ENCODE measurements at places on chromosomes 5 and 9.

DNA sequence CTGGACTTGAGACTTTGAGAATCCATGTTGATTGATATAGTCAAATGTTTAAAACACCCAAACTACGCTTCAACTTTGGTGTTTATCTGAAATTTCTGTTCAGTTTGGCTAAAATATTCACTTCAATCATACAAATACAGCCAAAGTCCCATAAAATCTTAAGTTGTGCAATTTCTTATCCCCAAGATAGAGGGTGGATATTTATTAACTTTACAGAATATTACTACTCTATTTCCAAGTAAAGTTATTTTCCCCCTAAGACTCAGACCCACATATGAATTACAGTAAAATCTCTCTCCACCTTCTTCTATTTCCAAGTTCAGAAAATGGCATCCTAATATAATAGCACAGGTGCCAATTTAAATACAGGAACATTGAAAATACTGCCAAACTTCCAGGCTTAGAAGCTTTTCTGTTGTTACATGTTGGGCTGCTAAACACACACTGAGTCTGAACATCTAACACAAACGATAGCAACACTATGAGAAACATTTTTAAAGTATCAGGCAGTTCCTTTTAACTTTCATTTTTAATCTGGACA is 290.3 kb downstream of the EBF1 start:
- no peak for DNase-seq

DNA sequence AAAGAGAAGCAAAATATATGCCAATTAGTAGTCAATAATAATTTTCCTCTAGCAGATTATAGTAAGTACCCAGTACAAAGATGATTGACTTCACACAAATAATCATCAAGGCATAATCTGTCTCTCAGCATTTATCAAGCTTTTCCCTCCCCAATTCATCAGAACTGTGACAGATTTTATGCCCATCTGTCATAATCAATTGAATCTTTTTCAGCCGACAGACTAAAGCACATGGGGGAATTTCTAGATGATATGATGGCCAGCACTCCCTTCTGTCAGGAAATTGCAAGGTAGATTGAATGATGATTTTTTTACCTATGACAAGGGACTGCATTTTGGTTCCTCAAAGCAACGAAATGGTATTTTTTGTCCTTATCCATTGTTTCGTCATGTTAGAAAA is 227.1 kb upstream of the CYLC2 start:
- no peak for DNase-seq

GRCh38 chr9:107841076-107841475 is 351.5 kb upstream of the KLF4 start:
- DNase-seq = no peak

GRCh38 chr5:150033334-150033733 is 32.8 kb downstream of the HMGXB3 start:
- no peak for DNase-seq

DNA sequence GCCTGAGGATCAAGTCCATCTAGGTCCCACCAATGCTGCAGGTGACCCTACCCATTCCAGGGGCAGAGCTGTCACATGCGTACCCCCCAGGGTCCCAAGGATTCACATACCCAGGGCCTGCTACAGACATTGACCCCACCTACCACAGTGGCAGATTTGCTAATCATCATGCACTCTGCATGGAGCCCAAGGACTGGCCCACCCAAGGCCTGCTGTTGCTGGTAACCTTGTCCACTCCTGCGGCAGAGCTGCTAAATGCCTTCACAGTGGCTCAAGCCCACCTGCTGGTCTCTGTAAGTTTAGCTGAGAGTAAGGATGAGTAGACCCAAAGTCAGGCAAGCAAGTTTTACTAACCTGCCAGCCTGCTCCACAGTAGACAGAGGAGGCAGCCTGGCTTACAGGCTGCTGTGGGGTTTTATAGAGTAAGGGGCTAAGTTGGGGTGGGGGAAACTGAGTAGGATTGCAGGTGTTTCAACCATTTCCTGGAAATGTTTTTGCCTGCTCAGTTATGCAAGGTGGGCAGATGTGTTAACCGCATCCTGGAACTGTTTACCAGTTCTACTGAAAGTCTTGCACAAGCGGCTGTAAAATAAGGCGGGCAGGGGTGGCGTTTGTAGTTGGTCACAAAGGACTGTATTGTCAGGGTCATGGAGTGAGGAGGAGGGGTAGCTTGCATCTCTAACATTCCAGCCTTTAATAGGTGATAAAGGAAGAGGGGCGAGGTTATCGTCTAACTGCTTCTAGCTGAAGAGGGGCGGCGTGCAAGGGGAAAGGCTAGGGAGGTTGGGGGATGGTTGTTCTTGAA is 2163.5 kb upstream of the WWC1 start:
- no peak for DNase-seq

DNA sequence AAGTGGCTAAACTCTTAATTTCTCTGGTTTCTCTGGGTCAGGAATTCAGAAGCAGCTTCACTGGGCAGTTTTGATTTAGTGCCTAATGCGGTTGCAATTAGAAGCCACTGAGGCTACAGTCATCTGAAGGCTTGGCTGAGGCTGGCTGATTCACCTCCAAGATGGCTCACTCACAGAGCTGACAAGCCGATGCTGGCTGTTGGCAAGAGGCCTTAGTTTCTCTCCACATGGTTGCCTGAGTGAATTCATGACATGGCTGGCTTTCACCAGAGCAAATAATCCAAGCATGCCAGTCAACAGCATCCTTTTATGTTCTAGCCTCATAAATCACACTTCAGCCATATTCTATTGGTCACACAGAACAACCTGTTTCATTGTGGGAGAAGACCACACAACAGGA is 2.8 kb upstream of the CDK7 start:
- DNase-seq = no peak

GRCh38 chr9:127712371-127712770 is 3.1 kb downstream of the PTRH1 start:
- no peak for DNase-seq

GRCh38 chr5:146109379-146109778 is 4.0 kb upstream of the PLAC8L1 start:
- no peak for DNase-seq

GRCh38 chr9:2624051-2624682 is 2.6 kb downstream of the VLDLR start:
- DNase-seq = no peak

GRCh38 chr5:102119252-102119651 is 176.8 kb downstream of the SLCO4C1 start:
- DNase-seq = no peak

DNA sequence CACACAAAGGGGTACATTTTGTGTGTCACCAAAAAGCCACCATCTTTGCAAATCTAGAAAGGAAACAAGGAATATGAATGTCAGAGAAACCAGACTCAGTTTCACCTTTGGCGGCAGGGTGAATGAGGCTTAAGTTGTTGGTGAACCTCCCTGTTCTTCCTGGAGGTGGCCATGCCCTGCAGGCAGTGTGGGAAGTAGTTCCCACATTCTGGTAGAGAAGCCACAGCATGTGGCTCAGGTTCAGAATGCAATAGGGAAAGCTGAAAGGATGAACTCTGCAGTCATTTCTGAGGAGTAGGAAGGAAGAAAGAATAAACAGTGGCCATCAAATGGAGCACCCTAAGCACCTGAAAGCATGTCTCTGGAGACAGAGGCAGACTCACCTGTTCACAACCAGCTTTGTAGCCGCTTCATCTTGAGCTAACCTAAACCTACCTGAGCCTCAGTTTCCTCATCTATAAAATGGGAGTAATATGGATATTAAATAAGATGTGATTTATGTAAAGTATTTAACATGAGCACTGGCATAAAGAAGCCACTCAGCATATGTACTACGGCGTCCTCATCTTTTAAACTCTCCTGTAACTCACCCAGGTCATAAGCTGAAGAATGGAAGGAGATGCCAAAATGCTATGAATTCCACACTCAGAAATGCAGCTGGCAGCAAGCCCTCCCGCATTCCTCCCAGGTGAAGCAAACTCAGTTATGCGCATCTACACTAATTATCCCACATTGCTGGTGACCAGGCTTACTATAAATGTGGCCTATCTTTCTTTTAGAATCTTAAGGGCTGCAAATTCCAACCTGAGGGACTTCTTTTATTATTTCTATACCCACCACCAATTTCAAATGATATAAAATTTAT is 86.0 kb downstream of the ZNF608 start:
- DNase-seq = no peak

GRCh38 chr9:109052416-109052815 is 39.1 kb upstream of the CTNNAL1 start:
- no peak for DNase-seq

- DNase-seq = no peak
These were observed at the start of gene CBY3 for GRCh38 chr5:179680780-179681401. TSS of gene CBY3 (minus strand) at chr5:179681034. CDS start at chr5:179680918, 116 bp downstream.

DNA sequence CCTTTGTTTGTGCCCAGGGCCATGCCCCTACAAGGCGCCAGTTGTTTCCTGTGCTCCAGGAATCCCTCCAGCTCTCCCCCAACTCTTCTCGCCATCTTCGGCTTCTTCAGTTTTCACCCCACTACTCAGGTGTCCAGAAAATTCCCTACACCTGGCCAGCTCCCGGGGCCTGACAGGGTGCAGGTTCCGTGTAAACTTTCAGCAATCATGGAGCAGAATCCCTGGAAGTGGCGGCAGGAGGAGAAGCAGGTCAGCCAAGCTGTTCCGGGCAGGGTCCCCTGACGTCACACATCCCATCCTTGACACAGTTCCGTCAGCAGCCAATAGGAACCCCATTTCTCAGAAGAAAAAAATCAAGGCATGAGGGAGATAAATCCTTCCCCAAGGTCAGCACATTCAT is 12.2 kb upstream of the ADGRD2 start:
- DNase-seq = no peak

GRCh38 chr5:127878174-127878750 is 175.1 kb downstream of the CCDC192 start:
- peak; percentile 30 for DNase-seq

GRCh38 chr5:151179489-151179840 is 21.9 kb upstream of the ANXA6 start:
- no peak for DNase-seq

DNA sequence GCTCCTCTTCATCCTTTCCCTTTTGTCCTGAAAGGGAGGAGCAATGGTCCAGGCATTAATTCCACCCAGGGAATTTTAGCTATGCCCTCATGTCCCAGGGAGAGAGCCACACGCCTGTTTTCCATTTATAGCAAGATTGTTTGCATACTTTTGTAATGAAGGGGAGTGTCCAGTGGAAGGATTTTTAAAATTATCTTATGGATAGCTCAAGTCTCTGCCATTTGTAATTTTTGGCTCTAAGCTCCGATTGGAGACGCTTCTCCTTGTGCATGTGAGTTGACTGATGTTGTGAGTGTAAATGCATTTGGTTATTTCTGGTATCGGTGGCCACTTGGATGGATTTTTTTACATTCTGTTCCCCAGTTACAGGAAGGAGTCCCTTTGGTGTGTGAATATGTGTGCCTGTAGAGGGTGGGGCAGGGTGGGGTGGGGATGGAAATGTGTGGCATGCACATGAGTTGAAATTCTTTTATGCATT is 7.2 kb upstream of the RPL26L1 start:
- no peak for DNase-seq

DNA sequence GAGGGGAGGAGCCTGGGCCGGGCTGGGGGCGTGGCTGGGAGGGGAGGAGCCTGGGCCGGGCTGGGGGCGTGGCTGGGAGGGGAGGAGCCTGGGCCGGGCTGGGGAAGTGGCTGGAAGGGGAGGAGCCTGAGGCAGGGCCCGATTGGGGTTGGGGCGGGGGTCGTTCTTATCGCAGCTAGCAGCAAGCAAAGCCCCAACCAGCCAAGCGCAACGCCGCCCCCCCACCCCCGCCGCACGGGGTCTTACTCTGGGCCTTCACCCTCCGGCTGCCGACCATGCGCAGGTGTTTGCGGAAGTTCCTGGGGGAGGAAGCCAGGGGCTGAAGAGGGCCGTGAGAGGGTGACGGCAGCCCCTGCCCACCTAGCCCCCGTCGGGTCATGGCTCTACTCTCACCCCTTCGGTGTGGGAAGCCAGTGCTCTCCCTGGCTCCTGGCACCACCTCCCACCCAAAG is 5.0 kb downstream of the NSMF start:
- peak; percentile 63 for DNase-seq

All from GM12865 (cell line).